Stimulated activated CD8-positive, alpha-beta memory T cell treated with anti-CD3 and anti-CD28 coated beads, Interleukin-4, amount 100 ng/mL, for 1 hour (primary cell): ENCODE measurements at places on chromosomes 2 and 18.

DNA sequence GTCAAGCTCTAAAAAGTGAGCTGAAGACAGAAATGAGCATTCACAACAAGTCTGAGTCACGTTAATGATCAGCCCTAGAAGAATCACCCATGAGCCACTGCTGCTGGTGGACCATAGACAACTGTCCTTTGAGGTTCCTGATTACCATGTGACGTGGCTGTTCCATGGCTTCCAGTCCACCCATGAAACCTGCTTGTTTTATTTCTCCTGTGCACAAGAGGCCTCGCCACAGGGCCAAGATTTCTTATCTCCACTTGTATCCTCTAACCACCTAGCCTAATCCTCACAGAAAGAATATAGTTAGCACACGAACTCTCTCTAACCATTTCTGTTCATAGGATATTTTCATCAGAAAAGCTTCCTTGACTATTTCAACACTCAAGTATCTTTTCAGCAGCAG, 242.7 kb downstream of the MREG start:
- DNase-seq = no peak

- no peak for DNase-seq
Observed at GRCh38 chr18:23398401-23398800, 54.7 kb upstream of the RIOK3 start.

DNA sequence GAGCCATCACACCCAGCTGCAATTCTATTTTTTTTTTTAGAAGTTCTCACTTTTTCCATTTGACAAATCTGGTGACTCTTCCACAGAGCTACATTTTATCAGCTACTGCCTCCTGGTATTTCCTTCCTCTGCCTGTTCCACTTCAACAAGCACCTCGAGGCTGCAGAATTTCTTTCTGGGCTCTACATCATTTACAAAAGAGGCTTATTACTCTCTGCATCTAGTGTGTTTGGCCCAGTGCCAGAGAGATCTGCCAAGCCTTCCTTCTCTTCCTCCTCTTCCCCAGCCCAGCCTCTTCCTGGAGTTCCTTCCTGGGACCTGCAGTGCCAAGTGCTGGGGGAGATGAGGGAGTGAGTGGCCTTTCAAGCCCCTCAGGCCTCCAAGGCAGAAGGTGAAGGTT, 119.6 kb upstream of the ITGA6 start:
- DNase-seq = no peak

- no peak for DNase-seq
Observed at GRCh38 chr2:150981826-150982225, 279.8 kb downstream of the RBM43 start.

GRCh38 chr2:104873689-104874054, 19.8 kb downstream of the POU3F3 start:
- no peak for DNase-seq
